Astrocyte of the cerebellum (primary cell): ENCODE measurements at places on chromosomes 2 and 18.
A peak's percentile ranks its signal among the peaks of the same experiment; 100 is the strongest.

GRCh38 chr2:148483665-148484064 is 160.9 kb upstream of the EPC2 start:
- DNase-seq, result no peak

GRCh38 chr2:238888781-238889180 is 40.9 kb downstream of the TWIST2 start:
- no peak for DNase-seq

DNA sequence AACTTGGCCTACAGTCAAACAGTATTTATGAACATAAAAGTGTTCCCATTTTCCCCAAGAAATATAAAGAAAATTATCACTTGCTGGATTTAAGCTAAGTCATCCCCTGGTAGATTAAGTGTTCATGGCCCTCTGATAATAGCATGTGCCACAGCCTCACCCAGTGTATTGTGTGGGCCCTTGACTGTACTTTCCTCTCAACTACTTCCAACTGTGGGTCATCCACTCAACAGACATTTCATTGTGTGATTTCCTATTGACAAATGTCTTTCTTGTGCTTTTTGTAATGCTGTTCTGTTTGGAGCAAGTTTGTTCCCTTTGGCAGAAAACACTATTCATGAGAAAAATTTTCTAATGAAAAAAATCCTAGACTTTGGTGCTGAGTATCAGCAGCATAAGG is 48.4 kb upstream of the TMEM17 start:
- no peak for DNase-seq

DNA sequence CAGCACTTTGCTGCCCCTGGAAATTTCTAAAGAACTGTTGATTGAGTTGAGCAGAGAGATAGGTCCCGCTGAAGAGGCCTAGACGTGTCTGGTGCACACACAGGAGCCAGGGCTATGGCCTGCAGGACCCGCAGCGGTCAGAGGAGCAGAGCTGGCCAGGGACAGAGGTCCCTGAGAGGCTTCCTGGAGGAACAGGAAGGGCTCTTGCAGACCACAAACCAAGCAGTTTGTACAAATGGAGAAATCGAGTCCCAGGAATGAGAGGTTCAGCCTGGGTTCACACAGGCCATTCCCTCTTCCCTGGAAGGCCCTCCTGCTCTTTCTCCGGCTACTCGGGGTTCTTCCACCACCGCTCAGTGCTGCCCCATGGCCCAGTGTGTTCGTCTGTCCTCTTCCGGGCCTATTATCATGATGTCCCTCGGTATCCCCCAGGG is 1.2 kb upstream of the BIN1 start:
- no peak for DNase-seq

DNA sequence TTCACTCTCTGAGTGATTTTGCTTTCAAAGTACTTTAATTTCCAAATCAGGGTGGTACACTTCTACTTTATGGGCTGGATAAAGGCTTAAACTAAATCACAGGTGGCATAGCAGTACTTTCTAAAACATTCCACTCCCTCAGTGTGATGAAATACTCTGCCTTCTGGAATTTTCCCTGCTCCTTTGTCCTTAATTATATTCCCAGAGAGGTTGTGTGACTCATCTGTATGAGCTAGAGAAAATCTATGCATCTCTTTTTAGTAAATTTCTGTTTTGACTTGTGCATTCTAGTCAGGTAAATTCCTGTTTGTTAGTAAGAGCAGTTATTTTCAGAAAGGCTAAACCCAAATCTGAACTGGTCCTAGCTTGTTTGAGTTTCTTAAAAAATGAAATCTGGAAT is 29.0 kb upstream of the PLA2R1 start:
- peak; percentile 31 for DNase-seq

DNA sequence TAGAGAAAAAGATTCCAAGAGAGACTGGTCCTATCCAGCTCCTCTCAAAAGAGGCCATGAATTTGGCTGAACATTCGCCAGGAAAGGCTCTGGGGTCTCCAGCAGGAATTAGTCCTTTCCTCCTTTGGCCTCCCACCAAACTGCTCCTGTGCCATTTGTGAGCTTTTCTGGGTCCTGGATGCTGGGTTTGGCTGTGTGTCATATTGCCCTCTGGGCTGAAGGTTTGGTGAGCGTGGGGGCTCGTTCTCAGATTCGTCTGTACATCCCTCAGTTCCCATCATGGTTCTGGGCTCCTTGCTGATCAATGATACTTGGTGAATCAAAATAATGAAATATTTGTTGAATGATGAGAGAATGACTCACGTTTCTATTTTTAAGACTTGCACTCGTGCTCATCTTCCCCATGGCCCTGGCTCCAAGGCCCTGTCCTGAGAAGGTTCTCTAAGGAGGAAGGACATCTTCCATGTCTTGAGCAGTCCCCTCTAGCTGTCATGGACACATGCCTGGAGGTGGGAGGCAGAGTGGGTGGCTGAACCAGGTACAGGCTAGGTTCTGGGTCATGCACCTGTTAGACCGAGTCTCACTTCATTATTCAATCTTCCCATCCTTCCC is 47.8 kb upstream of the RHOB start:
- DNase-seq, result no peak

DNA sequence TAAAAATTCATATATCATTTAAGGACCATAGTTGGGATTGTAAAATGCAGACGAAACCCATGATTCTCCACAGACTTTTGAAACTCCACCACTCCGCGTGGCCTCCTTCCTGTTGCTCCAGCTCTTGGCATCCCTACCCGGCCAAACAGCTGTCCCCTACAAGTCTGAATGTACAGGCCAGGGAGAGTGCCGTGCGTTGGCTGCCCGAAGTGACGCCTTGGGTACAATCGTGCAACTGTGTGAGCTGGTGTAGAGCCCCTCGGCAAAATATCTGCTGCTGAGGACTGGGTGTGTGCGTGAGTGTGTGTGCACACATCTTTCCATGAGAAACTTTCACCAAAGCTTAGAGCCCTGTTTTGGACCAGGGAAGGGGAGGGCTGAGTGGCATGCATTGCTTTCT is 43.8 kb upstream of the ZNF516 start:
- no peak for DNase-seq

DNA sequence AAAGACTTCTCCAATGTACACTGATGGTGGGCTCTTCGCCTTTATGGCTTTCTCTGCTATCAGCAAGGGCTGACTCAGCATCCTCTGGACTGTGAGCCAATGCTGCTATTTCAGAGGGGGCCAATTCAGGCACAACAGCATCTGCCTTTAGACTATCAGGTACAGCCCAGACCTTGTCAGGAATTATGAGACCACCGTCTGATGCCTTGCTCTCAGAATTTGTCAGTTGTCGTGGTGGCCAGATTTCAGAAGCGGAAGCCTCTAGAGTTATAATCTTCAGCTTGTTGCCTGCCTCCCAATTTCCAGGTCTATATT is 92.7 kb downstream of the ALPK2 start:
- no peak for DNase-seq

- DNase-seq, result no peak
Measured at GRCh38 chr2:157468931-157469708, 25.2 kb upstream of the CYTIP start.

GRCh38 chr2:47724221-47724981 is 58.5 kb upstream of the MSH6 start:
- no peak for DNase-seq

DNA sequence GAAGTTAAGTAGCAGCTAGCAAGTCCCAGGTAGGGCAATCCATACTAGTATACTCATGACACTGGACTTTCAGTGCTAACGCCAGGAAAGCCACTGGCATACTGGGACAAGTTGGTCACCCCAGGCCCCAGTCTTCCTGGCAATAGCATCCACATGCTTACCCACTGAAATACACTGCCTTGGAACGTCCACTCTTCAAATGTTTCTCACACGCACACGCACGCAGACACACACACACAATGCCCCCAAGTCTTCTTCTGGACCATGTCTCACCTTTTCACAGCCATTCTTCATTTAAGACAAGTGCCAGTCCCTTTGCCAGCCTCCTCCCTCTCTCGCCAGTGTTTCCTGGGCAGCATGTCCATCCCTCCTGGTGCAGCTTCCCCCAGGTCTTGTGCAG is 8.7 kb upstream of the TEX261 start:
- no peak for DNase-seq

GRCh38 chr2:43052944-43053306 is 173.5 kb downstream of the ZFP36L2 start:
- DNase-seq, result no peak

DNA sequence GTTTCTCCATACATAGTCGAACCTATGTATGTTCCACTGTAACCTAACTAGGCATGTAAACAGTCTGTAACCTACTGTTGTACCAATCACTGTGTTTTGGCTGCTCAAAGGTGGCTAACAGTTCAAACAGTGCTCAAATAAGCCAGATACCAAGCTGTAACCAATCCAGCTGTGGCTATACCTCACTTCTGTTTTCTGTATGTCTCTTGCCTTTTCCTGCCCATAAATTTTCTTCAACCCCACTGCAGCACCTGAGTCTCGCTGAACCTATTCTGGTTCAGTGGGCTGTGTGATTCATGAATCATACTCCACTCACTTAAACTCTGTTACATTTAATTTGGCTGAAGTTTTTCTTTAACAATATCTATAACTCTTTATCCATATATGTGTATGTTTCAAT is 340.7 kb downstream of the LPIN1 start:
- no peak for DNase-seq

DNA sequence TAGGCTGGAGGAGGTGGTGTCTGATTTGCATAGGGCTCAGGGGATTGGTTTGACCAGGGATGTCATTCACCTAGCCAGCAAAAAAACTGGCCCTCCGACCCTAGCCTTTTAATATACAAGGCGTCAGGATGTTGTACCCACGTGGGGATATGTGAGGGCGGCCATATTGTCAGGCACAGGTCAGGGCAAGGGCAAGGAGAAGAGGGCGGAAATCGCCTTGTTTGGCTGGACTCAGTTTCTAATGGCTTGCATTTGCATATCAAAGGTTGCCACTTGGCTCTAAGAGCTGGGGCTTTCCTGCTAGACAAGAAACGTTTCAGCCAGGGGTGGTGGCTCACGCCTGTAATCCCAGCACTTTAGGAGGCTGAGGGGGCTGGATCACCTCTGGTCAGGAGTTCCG is 24.9 kb upstream of the PDCL3 start:
- DNase-seq, result no peak

DNA sequence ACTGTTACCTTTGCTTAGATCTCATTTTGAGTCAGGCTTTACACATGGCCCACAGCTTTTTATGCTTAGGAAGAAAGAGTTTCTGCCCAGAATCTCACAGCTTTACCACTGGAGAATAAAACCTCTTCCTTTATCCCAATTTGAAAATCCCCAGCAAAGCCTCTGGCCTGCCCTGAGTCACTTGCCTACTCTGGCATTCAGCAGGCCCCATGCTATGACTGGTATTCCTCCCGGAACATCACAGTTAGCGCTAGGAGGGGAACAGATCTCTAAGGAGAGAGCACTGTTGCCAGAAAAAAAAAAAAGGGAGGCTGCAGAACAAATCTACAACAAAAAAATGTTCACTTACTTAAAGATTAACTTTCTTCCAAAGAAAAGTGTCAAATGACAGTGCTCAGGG is 152.9 kb upstream of the DNMT3A start:
- DNase-seq, result peak; percentile 82

- DNase-seq, result peak; percentile 95
Measured at GRCh38 chr2:12534646-12535263, 182.0 kb upstream of the TRIB2 start.

- DNase-seq, result no peak
Measured at GRCh38 chr18:46110406-46110805, 6.2 kb downstream of the HAUS1 start.

DNA sequence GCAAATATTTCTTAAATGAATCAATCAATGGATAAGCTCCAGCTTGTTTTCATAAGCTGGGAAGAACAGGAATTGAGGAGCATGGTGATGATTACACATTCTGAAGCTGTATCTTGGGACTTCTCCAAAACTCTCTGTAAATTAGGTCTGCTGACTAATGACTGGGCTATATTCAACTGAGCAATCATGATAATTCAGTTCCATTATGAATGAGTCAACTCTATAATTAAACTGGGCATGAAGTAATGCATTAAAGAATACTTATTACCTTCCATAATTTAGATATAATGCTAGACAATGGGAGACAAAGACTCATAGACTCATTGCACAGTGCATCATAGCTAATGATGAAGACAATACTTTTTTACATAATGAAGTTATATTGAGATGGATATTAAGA is 207.4 kb downstream of the CBLN2 start:
- DNase-seq, result no peak

DNA sequence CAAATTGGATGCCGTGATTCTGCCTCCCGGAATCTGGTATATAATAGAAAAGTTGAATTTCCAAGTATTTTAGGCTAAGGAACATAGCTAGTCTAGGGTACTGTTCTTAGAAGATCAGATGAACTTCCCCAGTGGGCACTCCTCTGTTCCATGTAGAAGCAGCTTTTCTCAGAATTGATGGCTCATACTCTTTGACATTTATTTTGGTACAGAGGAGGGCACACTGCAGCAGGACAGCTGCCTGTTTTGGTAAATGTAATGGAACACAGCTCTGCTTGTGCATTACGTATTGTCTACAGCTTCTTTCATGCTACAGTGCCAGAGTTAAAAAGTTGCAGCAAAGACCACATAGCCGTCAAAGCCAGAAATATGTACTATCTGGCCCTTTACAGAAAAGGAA is 10.8 kb downstream of the YPEL5 start:
- no peak for DNase-seq

DNA sequence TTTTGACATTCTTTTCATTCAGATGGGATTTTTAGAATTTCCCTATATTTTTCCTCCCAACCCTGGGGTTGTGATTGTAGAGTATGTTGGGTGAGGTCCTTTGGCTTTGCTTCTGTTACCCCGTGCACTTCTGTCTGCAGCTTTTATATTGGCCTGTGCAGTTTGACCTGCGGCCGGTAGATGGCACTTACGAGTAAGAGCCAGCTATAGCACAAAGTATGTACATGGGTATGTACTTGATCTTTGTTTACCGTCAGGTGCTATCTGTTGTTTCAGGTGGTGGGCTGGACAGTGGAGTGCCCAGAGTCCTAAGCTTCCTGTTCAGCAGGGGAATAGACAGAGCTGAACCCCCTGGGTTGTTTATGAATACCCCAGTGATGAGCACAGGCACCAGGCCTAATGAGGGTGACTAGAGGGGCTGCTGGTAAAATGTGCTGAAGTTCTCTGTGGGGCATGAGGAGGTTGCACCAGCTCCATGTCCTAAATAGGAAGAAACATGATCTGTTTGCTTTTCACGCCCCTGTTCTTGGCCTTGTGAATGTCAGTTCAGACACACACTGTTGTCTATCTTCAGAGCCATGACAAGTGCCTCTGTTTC is 58.9 kb upstream of the THUMPD2 start:
- DNase-seq, result peak; percentile 8

GRCh38 chr2:37201766-37202165 is 5.5 kb downstream of the CEBPZOS start:
- DNase-seq, result no peak

GRCh38 chr2:31347319-31347718 is 67.2 kb downstream of the XDH start:
- no peak for DNase-seq

GRCh38 chr2:61670591-61671501 is 132.7 kb upstream of the XPO1 start:
- DNase-seq, result no peak

- peak; percentile 32 for DNase-seq
Measured at GRCh38 chr18:33755931-33756560, 178.0 kb downstream of the ASXL3 start.

GRCh38 chr2:118058951-118059350 is 29.3 kb upstream of the INSIG2 start:
- peak; percentile 46 for DNase-seq
